ENCODE measurements at places on chromosomes 6 and 20.
A peak's percentile ranks its signal among the peaks of the same experiment; 100 is the strongest.

- no peak for DNase-seq
Measured at GRCh38 chr20:45991616-45992015, 17.1 kb upstream of the MMP9 start.

- no peak for DNase-seq
Measured at GRCh38 chr20:3783068-3783489, 1.8 kb upstream of the SPEF1 start.

DNA sequence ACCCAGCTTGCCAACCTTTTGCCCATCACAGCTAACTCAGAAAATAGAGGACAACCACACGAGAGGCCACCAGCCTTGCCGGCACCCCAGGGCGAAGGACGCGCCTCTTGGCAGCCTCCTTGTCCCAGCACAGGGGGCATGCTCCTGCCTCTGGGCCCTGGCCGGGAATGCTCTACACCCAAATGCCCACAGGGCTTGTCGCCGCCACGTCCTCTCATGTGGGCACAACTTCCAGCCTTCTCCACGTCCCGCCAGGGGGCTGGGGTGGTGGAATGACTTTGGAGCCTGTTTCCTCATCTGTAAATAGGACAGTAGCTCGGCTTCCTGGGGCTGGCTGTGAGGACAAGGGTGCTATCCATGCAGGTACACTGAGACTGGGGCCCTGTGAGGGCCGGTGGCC is 152.4 kb upstream of the MLN start:
- no peak for DNase-seq

DNA sequence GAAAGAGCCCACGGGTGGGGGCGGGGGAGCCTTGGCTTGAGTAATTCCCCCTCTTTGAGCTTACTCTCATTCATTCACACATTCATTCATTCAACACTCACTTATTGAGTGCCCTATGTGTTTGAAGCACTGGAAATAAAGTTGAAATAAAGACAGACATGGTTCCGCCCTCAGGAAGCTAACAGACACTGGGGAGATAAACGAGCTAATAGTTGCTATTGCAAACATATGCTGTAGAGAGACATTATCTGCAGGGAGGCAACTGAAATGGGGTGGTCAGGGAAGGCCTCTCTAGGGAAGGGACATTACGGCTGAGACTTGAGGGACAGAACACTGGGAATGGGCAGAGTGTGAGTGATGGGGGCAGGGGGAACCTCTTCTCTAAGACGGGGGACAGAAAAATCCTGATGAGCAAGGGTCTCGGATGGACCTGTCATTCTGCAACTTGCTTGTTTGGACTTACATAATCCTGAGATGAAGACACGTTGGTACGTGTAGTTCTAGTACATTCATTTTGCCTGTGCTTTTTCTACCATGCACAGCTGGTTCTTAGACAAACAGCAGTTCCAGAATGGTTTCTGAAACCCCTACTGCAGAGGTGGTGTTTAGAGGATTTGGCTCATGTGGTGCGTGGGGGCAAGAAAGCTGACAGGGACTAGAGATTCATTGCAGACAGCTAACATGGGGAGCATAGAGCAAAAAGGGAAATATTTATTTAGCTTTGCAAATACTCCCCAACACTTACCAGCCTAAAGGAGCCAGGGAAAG is 71.1 kb upstream of the BLCAP start:
- DNase-seq = no peak

- no peak for DNase-seq
Measured at GRCh38 chr6:156862711-156863110, 85.5 kb downstream of the ARID1B start.

GRCh38 chr6:17584241-17584803 is 15.8 kb upstream of the FAM8A1 start:
- peak; percentile 72 for DNase-seq

GRCh38 chr6:162443101-162443500 is 284.5 kb downstream of the PRKN start:
- no peak for DNase-seq

- DNase-seq = no peak
Measured at GRCh38 chr20:32607324-32607723, 22.2 kb upstream of the NOL4L start.

DNA sequence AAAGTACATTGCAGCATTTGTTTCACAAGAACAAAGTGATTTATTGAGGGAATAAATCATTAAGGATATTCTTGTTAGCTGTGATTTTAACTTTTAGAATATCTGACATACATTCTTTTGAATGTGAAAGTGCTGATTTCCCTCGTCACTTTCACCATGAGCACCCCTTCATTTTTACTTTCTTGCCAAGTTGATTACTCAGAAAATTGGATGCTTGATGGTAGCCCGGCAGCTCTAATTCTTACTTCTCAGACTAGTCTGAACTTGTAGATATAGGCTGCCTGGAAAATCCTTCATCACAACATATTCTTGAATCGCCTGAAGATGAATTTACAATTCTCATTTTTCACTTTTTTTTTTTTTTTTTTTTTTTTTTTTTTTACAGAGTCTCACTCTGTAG is 147.1 kb upstream of the SMLR1 start:
- DNase-seq = no peak

- no peak for DNase-seq
Measured at GRCh38 chr20:58169450-58169849, 59.0 kb downstream of the ANKRD60 start.

- no peak for DNase-seq
Measured at GRCh38 chr20:59790346-59790745, 143.1 kb downstream of the SYCP2 start.

DNA sequence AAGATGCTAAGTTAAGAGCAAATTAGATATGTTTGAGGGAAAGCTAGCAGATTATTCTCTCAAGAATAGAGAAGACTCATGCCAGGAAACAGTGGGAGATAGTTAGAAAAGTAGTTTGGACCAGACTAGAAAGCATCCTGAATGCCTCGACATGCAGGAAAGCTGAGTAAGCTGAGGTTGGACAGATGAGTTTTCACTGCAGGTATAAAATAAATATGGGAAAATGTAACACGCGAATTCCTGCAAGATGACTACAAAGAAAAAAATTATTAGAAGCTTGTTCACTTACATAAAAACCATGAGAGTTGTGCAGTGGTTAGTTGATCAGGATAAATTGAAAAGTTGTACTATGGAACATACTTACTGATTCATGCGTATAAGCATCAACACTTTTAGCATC is 484.2 kb upstream of the MANEA start:
- no peak for DNase-seq

- DNase-seq = no peak
Measured at GRCh38 chr6:108134213-108134970, 31.4 kb upstream of the NR2E1 start.

GRCh38 chr20:1811621-1812498 is 83.3 kb upstream of the SIRPA start:
- DNase-seq = peak; percentile 87

- no peak for DNase-seq
Measured at GRCh38 chr6:23316131-23316530, 746.8 kb downstream of the HDGFL1 start.

- DNase-seq = no peak
Measured at GRCh38 chr6:128107682-128108081, 206.8 kb upstream of the THEMIS start.

DNA sequence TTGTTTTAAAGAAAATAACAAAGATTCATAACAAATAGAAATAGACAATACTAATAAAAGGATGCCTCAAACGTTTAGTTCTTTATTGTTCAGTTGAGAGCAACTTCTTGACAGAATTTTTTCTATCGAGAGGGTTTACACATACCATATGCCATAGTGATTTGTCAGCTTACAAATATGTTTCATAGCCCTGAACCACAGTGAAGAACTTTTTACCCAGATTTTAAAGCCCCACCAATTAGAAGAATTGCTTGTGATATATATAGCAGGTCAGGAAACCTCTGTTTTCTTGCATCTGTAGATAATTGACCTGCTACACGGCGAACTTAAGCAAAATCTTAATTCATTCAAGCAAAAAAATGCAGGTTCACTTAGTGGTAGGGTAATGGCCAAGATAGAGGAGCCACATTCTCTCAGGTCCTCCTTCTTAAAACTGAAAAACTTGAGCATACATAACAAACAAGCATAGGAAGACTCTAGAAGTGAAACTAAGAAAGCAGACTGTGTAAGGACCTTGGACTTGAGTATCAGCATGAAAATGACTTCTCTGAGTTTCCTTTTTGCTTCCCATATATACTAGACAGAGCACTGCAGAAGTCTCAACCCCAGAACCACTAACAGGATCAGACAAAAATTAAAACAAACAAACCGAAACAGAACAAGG is 39.5 kb downstream of the CRISP1 start:
- no peak for DNase-seq

DNA sequence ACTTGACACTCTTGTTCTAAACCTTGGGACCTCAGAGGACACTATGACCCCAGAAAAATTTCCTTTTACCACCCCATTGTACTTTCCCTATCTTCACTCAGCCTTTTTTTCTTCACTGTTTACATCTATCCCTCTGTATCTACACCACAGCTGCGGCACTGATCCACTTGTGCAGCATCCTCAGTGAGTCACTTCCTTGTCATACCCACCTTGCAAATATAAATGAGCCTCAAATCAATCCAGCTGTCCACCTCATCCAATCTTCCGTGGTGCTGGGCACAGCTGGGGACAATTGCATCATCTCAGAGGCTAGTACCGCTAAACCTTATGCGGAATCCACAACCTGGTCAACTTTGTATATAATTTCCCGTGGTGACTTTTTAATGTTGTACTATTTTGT is 710.5 kb downstream of the QKI start:
- DNase-seq = no peak

GRCh38 chr6:161354956-161355355 is 81.1 kb upstream of the AGPAT4 start:
- no peak for DNase-seq

- DNase-seq = no peak
Measured at GRCh38 chr6:56757588-56757984, 114.9 kb upstream of the DST start.

GRCh38 chr6:52691718-52692117 is 20.8 kb downstream of the TMEM14A start:
- peak; percentile 30 for DNase-seq
